ENCODE measurements at places on chromosomes 11 and 22.

DNA sequence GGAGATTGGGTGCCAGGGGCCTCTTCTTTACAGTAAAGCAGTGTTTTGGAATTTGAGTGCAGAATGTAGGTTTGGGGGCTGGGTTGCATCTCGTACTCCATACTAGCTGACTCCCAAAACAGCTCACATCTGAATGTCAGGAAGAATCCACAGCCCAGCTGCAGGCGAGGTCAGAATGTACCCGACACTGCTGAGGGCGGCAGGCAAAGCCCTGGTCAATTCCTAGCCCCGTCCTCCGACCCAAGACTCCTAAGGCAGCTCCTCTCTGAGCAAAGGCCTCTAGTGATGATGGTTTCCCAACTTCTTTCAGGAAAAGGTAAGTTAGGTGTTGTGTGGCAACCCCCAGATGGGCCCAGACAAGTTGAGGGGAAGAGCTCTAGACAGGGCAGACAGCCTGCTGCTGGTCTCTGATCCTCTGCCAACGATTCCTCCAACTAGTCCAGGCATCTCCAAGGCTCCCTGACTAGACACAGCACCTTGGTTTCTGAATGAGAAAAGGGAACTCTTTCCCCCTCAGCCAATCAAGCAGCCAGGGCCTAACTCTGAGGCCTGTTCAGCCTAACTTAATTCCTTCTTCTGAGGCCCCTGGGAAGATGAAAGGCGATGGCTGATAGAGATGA, 8.6 kb downstream of the LARGE2 start:
- no peak for DNase-seq

- no peak for DNase-seq
These were observed 12.2 kb downstream of the SHANK2 start for GRCh38 chr11:71240061-71240690.

DNA sequence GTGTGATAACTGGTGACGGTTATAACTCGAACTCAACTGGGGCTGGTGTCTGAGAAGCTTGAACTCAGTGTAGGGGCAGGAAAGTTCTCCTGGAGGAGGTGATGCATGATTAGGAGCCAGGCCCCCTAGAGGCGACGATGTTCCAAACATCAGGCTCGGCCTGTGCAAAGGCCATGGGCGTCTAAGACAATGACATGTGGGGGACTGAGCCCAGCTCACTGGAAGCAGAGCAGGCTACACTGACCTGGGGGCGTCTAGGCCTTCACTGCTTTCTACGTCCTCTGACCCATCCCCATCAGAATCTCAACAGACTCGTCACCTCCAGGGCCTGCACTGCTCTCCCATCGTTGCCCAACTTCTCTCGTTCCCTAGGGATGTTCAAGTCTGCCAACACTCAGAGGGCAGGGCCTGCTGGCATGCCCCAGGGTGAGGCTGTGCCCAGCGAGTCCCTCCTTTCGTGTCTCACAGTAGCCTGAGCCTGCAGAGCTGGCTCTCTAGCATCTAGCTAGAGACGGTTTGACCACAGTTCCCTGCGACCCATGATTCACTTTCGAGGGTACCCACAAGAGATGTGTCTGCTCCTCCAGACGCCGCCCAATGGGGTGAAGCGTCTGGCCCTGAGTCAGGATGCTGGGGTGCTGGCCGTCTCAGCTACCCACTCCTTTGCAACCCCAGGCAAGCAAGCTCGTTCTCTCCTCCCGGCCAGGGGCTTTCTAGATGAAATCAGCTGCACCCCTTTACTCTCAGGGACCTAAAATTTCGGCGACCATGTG, 1.1 kb upstream of the ATG16L2 start:
- no peak for DNase-seq

DNA sequence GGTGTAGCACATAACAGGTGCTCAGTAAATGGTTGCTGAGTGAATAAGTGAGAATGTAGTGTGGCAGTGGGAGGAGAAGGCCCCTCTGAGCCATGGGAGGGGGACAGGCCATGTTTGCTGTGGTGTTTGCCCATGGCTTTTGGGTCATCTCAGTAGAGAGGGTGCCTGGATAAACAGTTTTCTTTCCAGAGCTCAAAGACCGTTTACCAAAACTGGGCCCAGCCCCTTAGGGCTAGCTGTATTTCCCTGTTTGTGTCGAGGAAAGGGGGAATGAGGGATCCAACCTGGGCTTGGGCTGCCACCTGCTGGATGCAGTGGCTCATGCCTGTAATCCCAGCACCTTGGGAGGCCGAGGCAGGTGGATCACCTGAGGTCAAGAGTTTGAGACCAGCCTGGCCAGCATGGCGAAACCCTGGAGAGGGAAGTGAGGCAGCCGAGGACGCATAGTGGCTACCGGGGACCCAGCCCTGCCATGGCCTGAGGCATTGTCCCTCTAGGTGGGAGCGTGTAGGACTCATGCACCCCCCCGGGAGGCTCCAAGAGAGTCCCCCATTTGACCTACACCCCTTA, 8.7 kb upstream of the LTO1 start:
- DNase-seq = no peak

- DNase-seq = no peak
These were observed 552.4 kb upstream of the ANO5 start for GRCh38 chr11:21640491-21640890.

GRCh38 chr11:125072218-125072960, 9.3 kb downstream of the SLC37A2 start:
- no peak for DNase-seq

- DNase-seq = no peak
These were observed 11.9 kb upstream of the TCF20 start for GRCh38 chr22:42282252-42282942.

- no peak for DNase-seq
These were observed 225.5 kb upstream of the CCDC90B start for GRCh38 chr11:83511646-83512045.

DNA sequence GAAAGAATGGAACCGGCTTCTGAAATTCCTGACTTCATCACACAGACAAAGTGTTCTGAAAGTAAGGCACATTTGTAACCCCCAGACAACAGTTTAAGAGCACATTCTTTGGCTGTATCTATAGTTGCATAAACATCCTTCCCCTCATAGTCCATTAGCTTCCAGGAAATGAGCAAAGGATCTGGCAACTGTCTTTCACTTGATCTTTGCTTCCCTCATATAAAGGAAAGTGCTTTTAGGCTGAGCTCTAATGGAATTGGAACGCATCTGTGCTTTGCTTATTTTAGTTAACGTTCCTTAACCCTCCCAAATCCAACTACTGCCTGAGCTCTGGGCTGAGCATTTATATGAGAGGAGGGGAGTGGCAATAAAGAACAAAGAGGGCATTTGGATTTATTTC, 76.9 kb upstream of the API5 start:
- no peak for DNase-seq

Measured in NCI-H1436 treated with DMSO at 0.1 percent for 48 hours (cell line).